ENCODE measurements at places on chromosomes 7 and 10. TPM values are rescaled to one million over a fixed set of nuclear protein-coding genes. Genes with fewer than 3 reads are reported as not detected.

Gene SFTPA1
- total RNA-seq = not detected

Gene RARRES2
- 0.79 TPM for total RNA-seq

Gene TMEM130
- not detected for total RNA-seq

Gene OPALIN
- not detected for total RNA-seq

Gene TBX20
- total RNA-seq = 0.22 TPM

Gene SORCS1
- not detected for total RNA-seq

Gene SLC26A3
- not detected for total RNA-seq

Gene TFPI2
- 0.79 TPM for total RNA-seq

Gene TACC2
- total RNA-seq = 3.5 TPM

Gene DRGX
- total RNA-seq = not detected

Gene TM9SF3
- total RNA-seq = 132 TPM

Gene FAM13C
- total RNA-seq = not detected

Gene STYXL1
- 32.6 TPM for total RNA-seq

Gene RET
- 0.11 TPM for total RNA-seq

Gene XRCC2
- total RNA-seq = 1.5 TPM

Gene SLC16A9
- not detected for total RNA-seq

Gene TAS2R4
- total RNA-seq = 4.3 TPM

Gene SORBS1
- 1.6 TPM for total RNA-seq

Gene TLL2
- total RNA-seq = not detected

Gene DYNC1I1
- total RNA-seq = 1.6 TPM

Gene CPEB3
- 0.65 TPM for total RNA-seq

Gene CRTAC1
- total RNA-seq = 0.22 TPM

Measured in placental epithelial cell (primary cell).